ENCODE measurements at places on chromosomes 4 and X. TPM values are rescaled to one million over a fixed set of nuclear protein-coding genes. Genes with fewer than 3 reads are reported as not detected.
A peak's percentile ranks its signal among the peaks of the same experiment; 100 is the strongest.

The ASMTL gene
- total RNA-seq, result 35.9 TPM

The XKRX gene
- total RNA-seq, result not detected

The KCND1 gene
- 1.4 TPM for total RNA-seq

The NDP gene
- not detected for total RNA-seq

The VEGFC gene
- total RNA-seq, result 14.7 TPM

The FATE1 gene
- total RNA-seq, result not detected

The GRIA2 gene
- 31.3 TPM for total RNA-seq

The WWC2 gene
- total RNA-seq, result 53.5 TPM

The MAGIX gene
- 1.2 TPM for total RNA-seq

The CT45A5 gene
- not detected for total RNA-seq

The SPP1 gene
- 6.5 TPM for total RNA-seq

The FAM47E gene
- 0.55 TPM for total RNA-seq

The SORBS2 gene
- total RNA-seq, result 33.2 TPM

The SLC38A5 gene
- total RNA-seq, result not detected

- DNase-seq, result no peak
Measured at GRCh38 chr4:142353149-142353738, 492.9 kb downstream of the INPP4B start.

DNA sequence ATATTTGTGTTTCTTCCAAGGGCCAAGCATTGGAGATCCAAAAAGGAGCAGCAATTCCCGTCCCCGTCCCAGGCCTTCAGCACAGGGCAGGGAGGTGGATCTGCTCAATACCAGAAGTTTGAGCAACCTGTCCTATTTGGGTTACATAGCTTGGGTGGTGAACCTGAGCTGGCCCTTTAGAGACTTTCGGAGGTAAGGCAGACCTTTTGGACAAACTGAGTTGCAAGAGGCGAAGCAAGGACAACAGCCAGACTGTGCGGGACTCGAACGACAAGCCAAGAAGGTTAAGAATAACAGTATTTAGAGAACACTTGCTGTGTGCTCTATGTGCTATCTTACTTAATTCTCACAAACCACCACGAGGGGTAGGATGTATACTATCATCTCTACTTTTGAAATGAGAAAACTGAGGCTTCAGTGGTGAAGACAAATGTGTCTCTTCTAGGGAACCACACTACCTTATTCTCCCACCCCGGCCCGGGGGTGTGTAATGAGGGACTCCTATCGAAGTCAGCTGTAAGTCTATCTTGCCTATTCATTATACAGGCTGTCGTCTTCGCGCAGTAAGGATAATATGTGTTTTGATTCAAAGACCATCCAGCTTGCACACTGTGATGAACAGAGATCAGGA lies 1.3 kb downstream of the NOP14 start:
- DNase-seq, result no peak

DNA sequence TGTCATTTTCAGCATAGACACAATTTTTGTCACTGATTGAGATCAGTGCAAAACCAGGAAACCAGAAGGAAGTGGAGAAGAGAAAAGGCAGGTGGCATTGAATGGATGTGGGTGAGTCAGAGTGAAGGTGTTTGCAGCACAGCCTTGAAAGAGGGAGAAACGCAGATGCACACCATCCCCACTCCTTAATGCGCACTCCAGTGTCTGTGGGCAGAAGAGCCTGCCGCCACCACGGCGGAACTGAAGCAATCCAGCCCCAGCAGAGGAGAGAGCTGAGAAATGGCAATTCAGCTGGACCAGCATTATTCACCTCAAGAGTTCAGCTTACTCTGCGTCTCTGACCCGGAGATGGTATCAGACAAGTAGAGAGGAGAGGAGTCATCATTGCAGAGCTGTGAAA lies 393.1 kb upstream of the FRG1 start:
- no peak for DNase-seq

- no peak for DNase-seq
Measured at GRCh38 chrX:153439977-153440376, 5.9 kb downstream of the TREX2 start.

- no peak for DNase-seq
Measured at GRCh38 chr4:14835288-14835687, 167.0 kb upstream of the CPEB2 start.

DNA sequence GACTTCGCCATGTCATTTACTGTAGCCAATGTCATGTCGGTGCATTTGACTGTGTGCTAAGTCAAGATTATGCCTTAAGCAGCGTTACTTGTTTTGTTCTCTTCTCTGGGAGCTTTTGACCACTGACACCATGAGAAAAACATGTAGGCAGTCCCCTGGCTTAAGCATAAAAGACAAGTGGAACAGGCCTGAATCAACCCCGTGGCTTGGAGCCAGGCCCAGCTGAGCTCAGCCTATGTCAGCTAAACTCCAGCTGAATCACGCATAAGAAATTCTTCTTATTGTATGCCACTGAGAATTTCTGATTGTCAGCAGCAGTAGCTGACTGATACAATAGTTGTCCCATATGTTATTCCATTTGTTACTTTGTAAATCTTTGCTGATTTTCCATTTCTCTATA lies 261.9 kb downstream of the CBLL2 start:
- no peak for DNase-seq

- DNase-seq, result no peak
Measured at GRCh38 chr4:139330283-139330682, 28.0 kb upstream of the NDUFC1 start.

DNA sequence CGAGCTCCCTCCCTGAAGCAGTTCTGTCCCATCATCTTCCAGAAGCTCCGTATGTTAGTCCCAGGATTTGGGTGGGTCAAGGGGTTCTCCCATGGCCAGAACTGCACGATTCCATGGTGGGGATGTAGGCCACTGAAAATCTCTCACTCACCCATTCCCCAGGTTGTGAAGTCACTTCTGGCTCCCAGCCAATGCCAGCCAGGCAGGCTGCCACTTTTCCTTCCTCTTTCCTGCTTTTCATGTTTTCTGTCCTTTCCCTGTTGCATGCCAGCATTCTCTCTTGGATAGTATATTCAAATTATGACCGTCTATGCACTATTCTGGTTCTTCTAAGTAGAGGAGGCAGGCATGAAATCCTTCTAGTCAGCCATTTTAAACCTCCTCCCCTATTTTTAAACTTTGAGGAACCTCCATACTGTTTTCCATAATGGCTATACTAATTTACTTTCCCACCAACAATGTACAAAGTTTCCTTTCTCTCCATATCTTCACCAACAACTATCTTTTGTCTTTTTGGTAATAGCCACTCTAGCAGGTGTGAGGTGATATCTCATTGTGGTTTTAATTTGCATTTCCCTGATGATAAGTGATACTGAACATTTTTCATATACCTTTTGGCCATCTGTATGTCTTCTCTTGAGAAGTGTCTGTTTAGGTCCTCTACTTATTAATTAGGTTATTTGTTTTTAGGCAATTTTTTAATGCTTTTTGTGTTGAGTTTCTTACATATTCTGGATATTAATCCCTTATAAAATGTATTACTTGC lies 182.1 kb upstream of the TET2 start:
- DNase-seq, result no peak

- DNase-seq, result no peak
Measured at GRCh38 chrX:130877892-130878341, 25.1 kb downstream of the ENOX2 start.

DNA sequence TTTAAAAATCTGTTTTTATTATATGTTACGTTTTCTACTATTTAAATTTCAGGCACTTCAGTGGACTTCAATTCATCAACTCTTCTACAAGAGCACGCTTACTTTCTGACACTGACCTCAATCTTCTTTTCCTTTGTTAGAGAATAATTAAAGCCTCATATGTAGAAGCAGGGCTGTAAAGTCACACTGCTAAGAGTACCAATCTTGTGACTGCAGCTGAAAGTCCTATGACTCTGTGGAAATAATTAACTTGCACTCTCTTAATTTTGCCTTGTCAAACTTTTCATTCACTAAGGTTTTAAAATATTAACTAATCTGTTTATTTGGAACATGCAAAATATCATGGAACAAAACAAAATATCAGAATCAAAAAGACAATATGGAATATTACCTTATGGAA lies 498.1 kb downstream of the PCDH10 start:
- DNase-seq, result no peak

- DNase-seq, result no peak
Measured at GRCh38 chr4:113952452-113953029, 26.9 kb downstream of the ARSJ start.

DNA sequence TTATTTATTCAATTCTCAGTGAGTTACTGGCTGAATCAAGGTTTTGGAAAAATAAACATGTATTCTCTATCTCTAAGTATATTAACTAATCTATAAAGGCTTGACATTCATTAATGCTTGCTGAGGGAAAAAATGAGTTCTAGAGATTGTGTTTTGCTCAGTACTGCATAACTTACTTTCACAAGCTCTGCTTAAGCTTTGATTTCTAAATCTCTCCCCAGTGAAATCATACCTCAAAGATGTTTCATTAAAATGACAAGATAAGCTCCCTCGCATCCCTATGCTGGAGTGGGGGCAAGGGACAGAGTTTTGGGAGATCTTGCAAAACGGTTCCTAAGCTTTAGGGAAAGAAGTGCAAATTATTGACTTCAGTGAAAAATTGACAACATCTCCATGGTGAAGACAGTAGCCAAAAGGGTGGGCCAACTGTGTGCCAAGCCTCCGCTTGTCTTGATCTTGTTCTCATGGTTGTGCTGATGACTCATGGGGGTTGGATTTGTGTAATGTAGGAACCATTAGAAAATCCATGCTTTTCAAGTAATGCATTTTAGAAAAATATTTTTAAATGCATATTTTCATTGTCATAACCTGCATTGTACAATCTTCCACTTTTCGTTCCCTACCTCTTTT lies 521.4 kb downstream of the RPA4 start:
- no peak for DNase-seq

DNA sequence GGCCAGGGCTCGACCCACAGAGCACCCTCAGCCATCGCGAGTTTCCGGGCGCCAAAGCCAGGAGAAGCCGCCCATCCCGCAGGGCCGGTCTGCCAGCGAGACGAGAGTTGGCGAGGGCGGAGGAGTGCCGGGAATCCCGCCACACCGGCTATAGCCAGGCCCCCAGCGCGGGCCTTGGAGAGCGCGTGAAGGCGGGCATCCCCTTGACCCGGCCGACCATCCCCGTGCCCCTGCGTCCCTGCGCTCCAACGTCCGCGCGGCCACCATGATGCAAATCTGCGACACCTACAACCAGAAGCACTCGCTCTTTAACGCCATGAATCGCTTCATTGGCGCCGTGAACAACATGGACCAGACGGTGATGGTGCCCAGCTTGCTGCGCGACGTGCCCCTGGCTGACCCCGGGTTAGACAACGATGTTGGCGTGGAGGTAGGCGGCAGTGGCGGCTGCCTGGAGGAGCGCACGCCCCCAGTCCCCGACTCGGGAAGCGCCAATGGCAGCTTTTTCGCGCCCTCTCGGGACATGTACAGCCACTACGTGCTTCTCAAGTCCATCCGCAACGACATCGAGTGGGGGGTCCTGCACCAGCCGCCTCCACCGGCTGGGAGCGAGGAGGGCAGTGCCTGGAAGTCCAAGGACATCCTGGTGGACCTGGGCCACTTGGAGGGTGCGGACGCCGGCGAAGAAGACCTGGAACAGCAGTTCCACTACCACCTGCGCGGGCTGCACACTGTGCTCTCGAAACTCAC lies 3.6 kb downstream of the MID1IP1 start:
- no peak for DNase-seq

- no peak for DNase-seq
Measured at GRCh38 chrX:38327775-38328081, 419 bp upstream of the RPGR start.

DNA sequence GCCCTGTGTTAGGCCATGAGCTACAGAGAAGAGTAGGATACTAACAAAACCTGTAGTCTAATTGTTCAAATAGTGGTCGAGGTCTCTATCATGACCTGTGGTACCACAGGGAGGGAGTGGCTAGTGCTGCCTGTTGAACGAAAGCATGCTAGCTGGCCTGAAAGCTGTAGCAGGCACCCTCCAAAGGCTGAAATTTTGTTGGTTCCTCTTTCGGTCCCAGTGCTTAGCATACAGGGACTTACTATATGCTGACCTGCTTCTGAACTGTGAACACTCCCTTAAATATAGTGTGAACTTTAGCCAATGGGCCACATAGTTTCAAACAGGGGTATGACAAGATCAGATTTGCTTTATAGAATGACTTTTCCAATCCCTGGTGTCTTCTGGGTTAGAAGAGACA lies 113.4 kb downstream of the PJA1 start:
- DNase-seq, result peak; percentile 15

GRCh38 chrX:24231131-24231540 lies 81.6 kb downstream of the ZFX start:
- DNase-seq, result no peak

DNA sequence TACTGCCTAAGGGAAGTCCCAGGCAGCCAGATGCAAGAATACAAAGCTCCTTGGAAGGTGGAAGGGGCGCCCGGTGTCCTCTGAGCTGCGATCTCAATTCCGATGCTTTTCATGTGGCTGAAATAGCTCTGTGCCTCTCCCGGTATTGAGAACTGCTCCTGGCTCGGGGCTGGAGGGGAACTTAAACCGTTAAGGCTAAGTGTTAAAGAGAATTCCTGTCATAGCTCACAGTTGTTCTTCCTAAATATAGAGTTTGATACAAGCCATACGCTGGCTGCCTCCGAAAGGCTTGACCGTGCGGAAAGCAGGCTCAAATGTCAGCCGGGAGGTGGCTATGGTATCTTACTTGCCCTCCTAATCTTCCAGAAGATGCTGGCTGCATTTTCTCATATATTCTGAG lies at the start of gene SMPX:
TSS of gene SMPX (minus strand) at position 157 of the 400 bp plus-strand sequence. CDS start 3,826 bp downstream, outside the sequence.
- DNase-seq, result no peak

GRCh38 chr4:8594097-8595038 lies 1.8 kb downstream of the CPZ start:
- no peak for DNase-seq

GRCh38 chrX:3940000-3940610 lies 226.7 kb upstream of the PRKX start:
- no peak for DNase-seq
